ENCODE measurements at places on chromosomes 7 and 10. TPM values are rescaled to one million over a fixed set of nuclear protein-coding genes. Genes with fewer than 3 reads are reported as not detected.
A peak's percentile ranks its signal among the peaks of the same experiment; 100 is the strongest.

- no peak for DNase-seq
These were observed 28.3 kb upstream of the TES start for GRCh38 chr7:116182023-116182422.

DNA sequence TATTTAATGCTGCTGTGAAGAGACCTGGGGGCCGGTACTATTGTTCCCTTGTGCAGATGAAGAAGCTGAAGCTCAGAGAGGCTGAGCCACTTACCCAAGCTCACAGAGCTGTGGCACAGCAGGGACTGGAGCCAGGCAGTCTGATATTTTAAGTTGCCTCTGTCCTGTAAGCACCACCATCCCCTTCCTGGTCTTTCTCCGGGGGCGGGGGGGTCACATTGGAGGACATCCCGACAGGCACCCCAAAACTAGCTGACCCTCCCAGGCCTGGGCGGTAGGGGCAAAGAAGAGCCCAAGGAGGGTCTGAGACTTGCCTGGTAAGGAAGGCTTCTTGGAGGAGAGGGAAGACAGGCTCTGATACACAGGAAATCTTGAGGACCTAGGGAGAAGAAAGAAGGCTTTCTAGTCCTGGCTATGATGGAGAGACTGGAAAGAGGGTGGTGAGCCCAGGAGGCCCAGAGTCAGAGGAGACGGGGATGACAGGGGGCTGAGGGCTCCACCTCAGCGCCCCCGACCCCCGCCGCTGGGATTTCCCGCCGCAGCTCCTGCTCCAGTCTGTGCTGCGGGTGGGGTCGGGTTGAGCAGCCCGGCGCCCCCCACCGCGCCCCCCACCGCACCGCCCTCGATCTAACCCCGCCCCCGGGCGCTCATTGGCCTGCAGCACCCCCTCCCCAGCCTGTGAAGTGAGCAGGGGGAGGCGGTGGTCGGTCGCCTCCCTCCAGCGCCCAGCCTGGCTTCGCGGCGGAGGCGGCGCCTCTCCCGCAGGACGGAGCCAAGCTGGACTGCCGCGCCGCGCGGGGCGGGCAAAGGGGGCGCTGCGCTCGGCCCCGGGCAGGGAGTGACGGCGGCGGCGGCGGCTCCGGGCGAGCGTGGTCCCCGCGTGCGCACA, at the start of gene ADCYAP1R1:
ADCYAP1R1 (plus strand) TSS at position 711 of the 889 bp plus-strand sequence. CDS start 10,957 bp downstream, outside the sequence.
- peak; percentile 86 for DNase-seq

- DNase-seq: no peak
These were observed 1.4 kb upstream of the COBL start for GRCh38 chr7:51318001-51318400.

- peak; percentile 55 for DNase-seq
These were observed 57.0 kb downstream of the PHTF2 start for GRCh38 chr7:77855371-77856083.

- DNase-seq: peak; percentile 81
These were observed 537 bp downstream of the SH3PXD2A start for GRCh38 chr10:103854686-103855391.

GRCh38 chr7:151309311-151309710, 32.3 kb upstream of the NUB1 start:
- DNase-seq: no peak

The SFR1 gene
- total RNA-seq: 8.4 TPM

The TRIL gene
- 1.3 TPM for total RNA-seq

The CRYGN gene
- total RNA-seq: 0.11 TPM
